Calu3 (cell line): ENCODE measurements at places on chromosomes 3 and 15. TPM values are rescaled to one million over a fixed set of nuclear protein-coding genes. Genes with fewer than 3 reads are reported as not detected.

The MORC1 gene
- total RNA-seq: not detected in 2 replicates

The TEX55 gene
- not detected in 2 replicates for total RNA-seq

- no peaks in the 10 kb centered on the region for H3K4me1 ChIP-seq
- H3K27ac ChIP-seq: no peak overlapping the region
- H3K36me3 ChIP-seq: no peaks in the 10 kb centered on the region
Measured at GRCh38 chr3:117479095-117479494, 769.5 kb downstream of the TUSC7 start.

The HACD2 gene
- total RNA-seq: 55.4 and 69.0 TPM in 2 replicates

The PLSCR2 gene
- total RNA-seq: 2.9 and 5.1 TPM in 2 replicates
